Activated CD4-positive, alpha-beta T cell treated with anti-CD3 and anti-CD28 coated beads, Interleukin-10, Interleukin-2, amounts not matched to agents 100 ng/mL and 50 ng/mL, durations not matched to agents 16 hours and 8 hours (primary cell): ENCODE measurements at places on chromosomes 4 and X.

DNA sequence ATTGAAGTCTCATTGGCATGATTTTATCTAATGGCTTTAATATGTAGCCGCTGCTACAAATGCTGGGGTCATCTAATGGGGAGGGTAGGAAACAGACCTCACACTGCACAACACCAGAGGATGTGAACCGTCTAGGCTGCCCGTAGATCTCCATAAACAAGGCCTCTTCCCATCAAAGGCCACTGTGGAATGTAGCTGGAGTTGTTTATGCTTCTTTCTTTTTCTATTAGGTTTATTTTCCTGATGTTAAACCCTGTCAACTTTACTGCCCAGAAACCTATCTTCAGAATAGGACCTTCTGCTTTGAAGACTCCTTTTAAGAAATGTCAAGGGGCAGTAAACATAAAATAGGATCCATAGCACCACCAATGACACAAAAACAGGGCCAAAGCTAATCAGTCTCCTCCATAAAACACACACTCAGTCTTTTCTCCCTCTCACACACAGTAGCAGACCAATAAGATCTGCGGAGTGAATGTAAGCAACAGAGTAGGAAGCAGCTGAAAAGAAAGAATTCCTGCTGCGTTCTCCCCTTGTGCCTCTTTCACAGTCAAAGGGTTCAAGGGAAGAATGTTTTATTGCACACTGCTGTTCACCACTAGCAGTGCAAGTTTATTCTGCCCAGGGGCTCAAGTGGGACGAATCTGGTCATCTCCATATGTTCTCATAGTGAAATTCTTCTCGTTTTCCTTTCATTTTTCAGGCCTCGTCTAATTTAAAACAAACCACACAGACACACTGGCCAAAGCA is 72.2 kb downstream of the MAML3 start:
- no peak for DNase-seq

- DNase-seq, result no peak
Observed at GRCh38 chrX:123860983-123861382, 1.1 kb downstream of the XIAP start.

- DNase-seq, result no peak
Observed at GRCh38 chr4:38818441-38818976, 13.9 kb upstream of the TLR1 start.

- no peak for DNase-seq
Observed at GRCh38 chrX:151889421-151889820, 23.3 kb upstream of the MAGEA4 start.

DNA sequence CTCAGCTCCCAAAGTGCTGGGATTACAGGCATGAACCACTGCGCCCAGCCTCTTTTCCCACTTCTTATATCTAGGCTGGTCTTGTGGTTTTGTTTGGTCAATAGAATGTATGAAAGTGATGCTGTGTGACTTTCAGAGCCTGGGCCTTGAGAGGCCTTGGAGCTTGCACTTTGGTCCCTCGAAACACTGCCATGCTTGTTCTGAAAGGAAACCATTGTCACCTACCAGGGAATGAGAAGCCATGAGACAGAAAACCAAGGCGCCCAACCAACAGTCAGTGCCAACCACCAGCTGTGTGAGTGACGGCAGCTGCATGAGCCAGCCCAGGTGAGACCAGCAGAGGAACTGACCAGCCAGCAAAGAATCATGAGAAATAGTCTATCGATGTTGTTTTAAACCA is 57.4 kb downstream of the SCD5 start:
- no peak for DNase-seq

GRCh38 chrX:112645774-112646173 is 34.0 kb downstream of the LHFPL1 start:
- no peak for DNase-seq

- DNase-seq, result peak; percentile 81
Observed at GRCh38 chr4:2482693-2483092, 13.8 kb downstream of the RNF4 start.

- DNase-seq, result peak; percentile 68
Observed at GRCh38 chr4:40719008-40719623, 30.6 kb upstream of the NSUN7 start.

- DNase-seq, result no peak
Observed at GRCh38 chrX:10358958-10359357, 202.2 kb downstream of the CLCN4 start.

DNA sequence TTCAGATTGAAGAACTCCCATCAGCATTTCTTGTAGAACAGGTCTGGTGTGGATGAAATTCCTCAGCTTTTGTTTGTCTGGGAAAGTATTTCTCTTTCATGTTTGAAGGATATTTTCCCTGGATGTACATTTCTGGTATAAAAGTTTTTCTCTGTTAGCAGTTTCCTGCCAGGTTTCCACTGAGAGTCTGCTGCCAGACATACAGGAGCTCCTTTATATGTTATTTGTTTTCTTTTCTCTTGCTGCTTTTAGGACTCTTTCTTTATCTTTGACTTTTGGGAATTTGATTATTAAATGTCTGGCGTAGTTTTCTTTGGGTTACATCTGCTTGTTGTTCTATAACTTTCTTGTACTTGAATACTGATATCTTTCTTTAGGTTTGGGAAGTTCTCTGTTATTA is 486.5 kb downstream of the ARAP2 start:
- DNase-seq, result no peak

DNA sequence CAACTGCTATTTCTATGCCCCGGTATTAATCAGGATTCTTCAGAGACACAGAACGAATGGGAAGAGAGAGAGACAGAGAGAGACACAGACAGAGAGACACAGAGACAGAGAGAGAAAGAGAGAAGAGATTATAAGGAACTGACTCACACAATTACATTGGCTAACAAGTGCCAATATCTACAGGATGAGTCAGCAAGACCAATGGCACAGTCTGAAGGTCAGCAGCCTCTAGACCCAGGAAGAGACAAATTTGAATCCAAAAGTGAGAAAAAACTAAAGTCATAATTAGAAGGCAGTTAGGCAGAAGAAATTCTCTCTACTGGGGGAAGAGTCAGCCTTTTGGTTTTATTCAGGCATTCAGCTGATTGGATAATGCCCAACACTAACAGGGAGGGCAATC is 187.3 kb downstream of the MAB21L2 start:
- peak; percentile 42 for DNase-seq

GRCh38 chr4:47287735-47288134 is 175.8 kb downstream of the COMMD8 start:
- peak; percentile 48 for DNase-seq

- no peak for DNase-seq
Observed at GRCh38 chrX:19063030-19063429, 59.2 kb downstream of the ADGRG2 start.

- DNase-seq, result no peak
Observed at GRCh38 chr4:123306769-123307168, 89.8 kb upstream of the SPRY1 start.

DNA sequence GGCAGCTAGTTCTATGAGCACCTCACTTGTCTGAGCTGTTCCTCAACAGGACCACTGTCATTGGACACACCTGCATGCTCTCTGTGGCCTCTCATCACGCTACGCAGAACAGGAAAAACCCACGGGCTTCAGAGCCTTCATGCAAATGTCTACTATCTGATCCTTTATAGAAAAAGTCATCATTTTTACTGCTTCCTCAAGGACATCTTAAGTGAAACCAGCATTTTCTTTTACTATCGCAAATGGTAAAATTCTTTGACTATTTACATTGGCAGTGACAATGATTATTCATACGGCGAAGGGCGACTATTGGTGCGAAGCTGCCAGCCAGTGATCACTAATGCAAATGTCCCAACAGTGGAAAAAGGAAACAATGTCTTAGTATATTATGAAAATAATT is 147.0 kb downstream of the AFAP1 start:
- no peak for DNase-seq

- DNase-seq, result no peak
Observed at GRCh38 chrX:105610411-105610810, 211.9 kb upstream of the NRK start.

DNA sequence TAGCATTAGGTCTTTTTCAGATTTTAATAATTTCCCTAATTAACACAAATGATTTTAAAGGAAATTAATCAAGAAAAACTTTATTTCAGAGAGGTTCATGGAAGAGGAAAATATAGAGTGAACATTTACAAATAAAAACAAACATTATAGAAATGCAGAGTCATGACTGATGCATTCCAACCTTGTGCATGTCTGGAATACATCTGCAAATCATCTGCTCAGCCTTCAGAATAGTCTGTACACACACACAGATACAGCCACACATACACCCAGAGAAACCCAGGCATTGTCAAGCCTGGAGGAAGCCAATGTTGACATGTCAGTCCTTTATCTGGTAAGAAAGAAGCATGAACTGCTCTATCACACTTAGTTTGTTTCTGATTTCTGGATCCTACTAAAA is 61.3 kb upstream of the NFKB1 start:
- no peak for DNase-seq

- no peak for DNase-seq
Observed at GRCh38 chr4:797066-797465, 28.9 kb downstream of the CPLX1 start.

GRCh38 chrX:110142096-110142495 is 139.2 kb downstream of the TMEM164 start:
- no peak for DNase-seq

DNA sequence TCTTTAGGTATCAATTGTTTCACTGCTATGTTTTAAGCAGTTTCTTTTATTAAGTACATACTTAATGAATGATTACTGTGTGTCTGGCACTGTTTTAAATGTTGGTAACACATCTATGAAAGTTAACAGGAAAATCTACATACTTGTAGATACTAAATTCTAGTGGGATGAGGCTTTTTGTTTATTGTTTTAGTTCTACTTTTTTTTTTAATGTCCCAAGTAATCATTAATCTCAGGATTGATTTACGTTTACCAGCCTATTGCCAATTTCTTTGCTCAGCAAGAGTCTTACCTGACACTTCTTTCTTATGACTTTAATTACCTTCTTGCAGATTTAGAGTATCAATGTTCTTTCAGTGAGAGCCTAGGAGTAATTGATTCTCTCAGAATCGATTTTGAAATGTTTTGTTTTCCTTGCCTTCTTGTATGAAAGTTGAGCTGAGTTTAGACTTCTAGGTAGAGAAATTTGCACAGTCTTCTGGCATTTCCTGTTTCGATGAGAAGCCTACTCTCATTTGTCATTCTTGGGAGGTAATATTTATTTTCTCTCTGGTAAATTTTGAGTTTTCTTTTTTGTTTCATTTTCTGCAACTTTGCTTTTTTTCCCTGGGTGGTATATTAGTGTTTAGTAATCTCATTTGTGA is 235.2 kb upstream of the ANKRD50 start:
- no peak for DNase-seq

- DNase-seq, result no peak
Observed at GRCh38 chr4:120694973-120695372, 227.6 kb downstream of the PRDM5 start.

- DNase-seq, result no peak
Observed at GRCh38 chr4:46386570-46386969, 3.4 kb downstream of the GABRA2 start.

GRCh38 chr4:22492987-22493386 is 22.9 kb downstream of the ADGRA3 start:
- DNase-seq, result no peak

- DNase-seq, result no peak
Observed at GRCh38 chr4:126123611-126124325, 809.0 kb downstream of the FAT4 start.

DNA sequence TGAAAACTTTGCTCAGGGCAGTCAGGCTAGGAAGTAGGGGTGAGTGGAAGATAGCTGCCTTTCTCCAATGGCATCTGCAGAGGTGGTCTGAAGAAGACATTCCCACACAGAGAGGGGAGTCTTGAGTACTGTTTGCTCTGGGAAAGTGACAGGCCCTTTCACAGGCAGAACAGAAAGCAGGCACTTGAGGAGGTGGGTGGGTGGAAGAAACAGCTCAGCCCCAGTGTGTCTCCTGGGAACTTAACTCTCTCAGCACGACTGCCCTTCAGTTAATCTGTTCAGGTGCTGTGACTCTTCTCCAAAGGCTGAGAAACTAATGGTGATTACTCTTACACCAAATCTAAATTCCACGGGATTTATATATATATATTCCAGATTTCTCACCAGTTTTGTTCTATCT is 28.3 kb downstream of the ENOPH1 start:
- no peak for DNase-seq

- no peak for DNase-seq
Observed at GRCh38 chr4:113899271-113900070, 80.0 kb downstream of the ARSJ start.

DNA sequence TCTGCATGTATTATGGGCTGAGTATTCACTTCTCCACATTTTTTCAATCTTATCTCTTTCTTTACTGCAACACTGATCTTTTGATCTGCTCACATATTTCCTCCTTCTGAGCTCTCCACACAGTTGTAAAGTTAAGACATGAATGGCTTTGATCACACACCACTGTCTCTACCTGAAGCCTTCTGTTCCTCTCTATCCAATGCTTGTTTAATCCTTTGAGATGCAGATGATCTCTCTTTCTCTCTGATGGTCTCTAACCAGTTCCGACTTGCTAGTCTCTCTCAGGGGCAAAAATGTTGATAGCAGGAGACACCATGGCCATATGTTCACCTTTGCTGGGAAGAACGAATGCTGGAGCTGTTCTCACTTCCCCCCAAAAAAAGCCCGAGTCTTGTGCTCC is 162.4 kb downstream of the UNC5C start:
- DNase-seq, result no peak

DNA sequence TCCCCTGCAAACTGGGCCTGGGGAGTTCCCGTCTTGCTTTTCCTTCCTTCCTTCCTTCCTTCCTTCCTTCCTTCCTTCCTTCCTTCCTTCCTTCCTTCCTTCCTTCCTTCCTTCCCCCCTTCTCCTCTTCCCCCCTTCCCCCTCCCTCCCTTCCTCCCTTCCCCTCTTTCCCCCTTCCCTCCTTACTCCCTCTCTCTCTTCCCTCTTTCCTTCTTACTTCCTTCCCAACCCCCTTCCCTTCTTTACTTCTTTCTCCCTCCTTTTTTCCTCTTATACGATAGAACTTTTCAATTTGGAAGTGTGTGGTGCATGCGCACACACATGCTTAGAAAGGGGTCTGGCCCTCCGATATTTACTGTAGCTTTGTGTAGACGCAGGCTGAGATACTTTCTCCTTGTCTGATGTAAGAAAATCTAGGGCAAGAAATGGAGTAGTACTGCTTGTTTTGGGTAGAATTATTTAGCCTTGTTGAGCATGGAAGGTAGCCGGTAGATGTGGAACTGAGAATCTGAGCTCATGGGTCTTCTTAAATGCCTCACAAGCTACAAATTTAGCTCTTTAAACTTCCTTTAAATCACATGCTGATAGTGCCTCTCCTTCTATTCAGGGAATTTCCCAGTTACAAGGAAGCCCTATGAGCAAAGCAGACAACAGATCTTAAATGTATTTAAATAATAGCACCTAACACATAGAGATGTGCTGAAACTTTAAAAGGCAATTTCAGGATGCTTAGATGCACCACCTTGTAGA is 189.6 kb downstream of the GPAT3 start:
- DNase-seq, result no peak

- DNase-seq, result no peak
Observed at GRCh38 chrX:43003204-43003565, 225.2 kb upstream of the PPP1R2C start.
